ENCODE measurements at places on chromosomes 5 and 9.

DNA sequence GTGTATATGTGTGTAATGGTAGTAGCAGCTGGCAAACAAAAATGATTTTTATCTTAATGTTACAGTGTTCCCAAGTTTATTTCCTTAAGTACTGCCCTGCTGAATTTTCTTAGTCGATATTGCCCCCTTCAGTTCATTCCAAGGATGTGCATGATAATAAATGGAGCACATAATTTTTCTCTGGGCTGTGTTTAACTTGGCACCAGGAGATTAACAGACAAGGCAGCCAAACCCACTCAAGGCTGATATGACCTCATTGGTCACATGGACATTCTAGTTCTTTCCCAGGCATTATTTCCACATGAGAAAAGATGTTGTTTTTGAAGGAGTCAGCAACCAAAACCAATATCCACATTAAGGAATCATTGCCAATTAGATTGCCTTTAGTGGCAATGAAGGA lies 61.8 kb downstream of the COX7C start:
- peak; percentile 6 for DNase-seq

GRCh38 chr5:132641841-132642240 lies 16.1 kb upstream of the IL13 start:
- DNase-seq: no peak

DNA sequence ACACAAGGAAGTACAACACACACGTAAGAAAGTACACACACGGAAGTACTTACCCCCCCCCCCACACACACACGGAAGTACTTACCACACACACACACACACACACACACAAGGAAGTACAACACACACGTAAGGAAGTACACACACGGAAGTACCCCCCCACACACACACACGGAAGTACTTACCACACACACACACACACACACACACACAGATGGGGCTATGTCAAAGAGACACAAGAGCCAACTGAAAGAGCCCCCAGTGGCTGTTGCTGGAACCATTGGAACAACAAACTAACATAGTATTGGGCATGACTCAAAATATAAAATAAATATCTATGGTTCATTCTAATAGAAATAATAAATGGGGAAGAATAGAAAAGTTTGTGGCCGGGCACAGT lies 4.9 kb upstream of the MAPK9 start:
- no peak for DNase-seq

DNA sequence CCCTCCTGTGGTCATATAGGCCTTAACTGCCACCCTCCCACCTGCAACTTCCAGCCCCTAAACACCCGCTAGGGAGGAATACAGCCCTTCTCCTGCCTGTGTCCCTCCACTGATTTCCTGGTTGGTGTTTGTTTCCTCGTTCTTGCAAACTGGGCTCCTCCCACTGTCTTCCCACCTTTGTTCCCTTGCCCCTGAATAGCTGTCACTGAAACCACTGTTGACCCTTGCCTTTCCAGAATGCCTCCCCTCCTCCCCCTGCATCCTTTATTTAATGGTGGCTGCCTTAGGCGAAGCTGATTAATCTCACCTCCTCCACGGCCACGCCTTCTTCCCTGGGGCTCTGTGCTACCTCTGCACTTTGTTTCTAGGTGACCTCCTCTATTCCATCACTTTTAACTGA lies 626.7 kb downstream of the BNC2 start:
- DNase-seq: no peak

GRCh38 chr9:106798016-106798799 lies 64.8 kb upstream of the ZNF462 start:
- no peak for DNase-seq
